Kidney epithelial cell (primary cell): ENCODE measurements at places on chromosomes 1 and 21. TPM values are rescaled to one million over a fixed set of nuclear protein-coding genes. Genes with fewer than 3 reads are reported as not detected.

The CDC20 gene
- total RNA-seq = 16.2 and 22.3 TPM in 2 replicates

The SEC16B gene
- total RNA-seq = 0.96 and 1.2 TPM in 2 replicates

DNA sequence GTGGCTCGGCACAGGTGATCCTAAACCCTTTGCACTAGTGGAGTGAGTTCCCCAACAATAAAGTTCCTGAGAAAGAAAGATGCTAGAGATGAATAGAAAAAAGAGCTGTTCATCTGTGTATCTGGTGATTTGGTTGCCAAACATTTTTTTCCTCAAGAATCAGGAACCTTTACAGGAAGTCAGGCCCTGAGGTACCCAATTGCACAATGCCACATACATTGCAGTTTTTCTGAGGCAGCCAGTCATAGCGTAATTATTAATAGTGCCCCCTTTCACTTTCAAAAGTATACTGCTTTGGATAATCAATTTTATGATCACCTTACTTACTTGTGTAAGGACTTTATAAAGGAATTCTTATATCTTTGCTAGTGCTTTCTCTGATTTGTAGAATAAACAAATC lies 346.3 kb upstream of the POU3F1 start:
- DNase-seq = no peak

DNA sequence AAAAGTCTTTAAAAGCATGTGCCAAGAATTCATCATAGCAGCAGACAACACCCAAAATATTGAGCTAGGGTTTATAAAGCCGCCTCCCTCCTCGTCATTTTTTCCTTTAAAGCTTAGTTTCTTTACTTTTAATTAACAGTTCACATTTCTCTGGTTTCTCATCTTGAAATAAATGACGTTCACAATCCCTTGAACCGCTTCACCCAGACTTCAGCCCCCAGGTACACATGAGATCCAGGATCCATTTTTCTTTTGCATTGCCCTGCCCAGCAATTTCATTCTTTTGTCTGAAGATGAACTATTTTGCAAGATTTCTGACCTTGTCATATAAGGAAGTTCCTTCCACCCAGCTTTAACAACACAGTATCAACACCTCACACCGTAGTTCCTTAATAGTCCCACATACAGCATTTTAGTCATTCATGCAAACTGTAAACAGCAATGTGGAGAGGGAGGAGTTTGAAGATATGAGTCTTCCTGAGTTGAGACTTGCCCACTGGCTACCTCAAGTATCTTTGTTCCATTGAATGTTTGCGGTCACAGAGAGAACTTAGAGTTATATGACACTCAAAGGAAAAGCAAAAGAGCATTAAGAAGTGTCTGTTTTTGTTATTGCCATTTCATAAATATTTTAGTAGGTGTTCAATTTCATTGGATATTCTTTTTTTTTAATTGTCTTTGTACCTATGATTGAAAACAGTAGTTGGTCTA lies 35.3 kb upstream of the CACYBP start:
- no peak for DNase-seq

- DNase-seq = no peak
Observed at GRCh38 chr1:14778898-14779865, 180.7 kb downstream of the KAZN start.

GRCh38 chr1:159141584-159142390 lies 29.6 kb upstream of the CADM3 start:
- no peak for DNase-seq

- DNase-seq = no peak
Observed at GRCh38 chr1:92029241-92029922, 403 bp upstream of the EPHX4 start.

DNA sequence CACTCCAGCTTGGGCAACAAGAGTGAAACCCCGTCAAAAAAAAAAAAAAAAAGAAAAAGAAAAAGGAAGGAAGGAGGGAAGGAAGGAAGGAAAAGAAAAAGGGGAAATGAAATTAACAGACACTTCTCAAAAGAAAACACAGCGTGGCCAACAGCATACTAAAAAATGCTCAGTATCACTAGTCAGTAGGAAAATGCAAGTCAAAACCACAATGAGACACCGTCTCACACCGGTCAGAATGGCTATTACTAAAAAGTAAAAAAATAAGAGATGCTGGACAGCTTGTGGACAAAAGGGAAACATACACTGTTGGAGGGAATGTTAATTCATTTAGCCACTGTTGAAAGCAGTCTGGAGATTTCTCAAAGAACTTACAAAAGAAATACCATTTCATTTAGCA lies 369.5 kb upstream of the BRINP3 start:
- no peak for DNase-seq

DNA sequence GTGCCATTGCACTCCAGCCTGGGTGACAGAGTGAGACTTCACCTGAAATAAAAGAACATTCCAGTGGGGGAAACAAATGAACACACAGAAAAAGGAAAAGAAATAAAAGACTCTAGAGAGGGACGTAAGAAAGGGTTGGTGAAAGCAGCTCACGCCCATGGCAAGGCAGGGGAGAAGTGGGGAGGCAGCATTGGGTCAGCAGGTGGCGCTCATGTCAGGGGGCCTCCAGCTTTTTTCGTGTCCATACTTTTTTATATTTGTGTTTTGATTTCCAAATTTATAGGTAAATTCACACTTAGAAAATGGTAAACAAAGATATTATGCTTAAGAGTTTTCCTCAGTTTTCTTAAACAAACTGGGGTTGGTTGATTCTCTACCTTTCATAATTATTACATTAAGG lies 45.5 kb downstream of the VPS13D start:
- DNase-seq = no peak

GRCh38 chr1:212918824-212919223 lies 31.5 kb upstream of the VASH2 start:
- DNase-seq = no peak

GRCh38 chr1:20987831-20988825 lies 188.6 kb downstream of the EIF4G3 start:
- no peak for DNase-seq

The CYP4A22 gene
- total RNA-seq = not detected in 2 replicates

DNA sequence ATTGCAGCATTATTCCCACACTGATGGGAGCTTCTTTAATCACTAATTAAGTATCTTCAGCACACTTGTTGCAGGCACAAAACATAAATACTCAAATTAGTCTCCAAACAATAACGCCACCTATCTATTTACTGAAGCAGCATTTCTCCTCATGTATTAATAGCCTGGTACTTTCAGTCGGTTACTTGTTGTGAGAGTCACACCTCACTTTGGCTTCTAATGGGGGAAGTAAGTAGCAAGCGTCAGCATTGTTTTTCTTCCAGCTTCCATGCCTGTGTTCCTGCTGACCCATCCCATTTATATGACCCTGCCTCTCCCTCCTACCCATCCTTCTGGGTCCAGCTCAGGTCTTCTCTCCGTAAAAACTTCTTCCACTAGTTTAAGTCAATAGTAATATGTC lies 31.9 kb upstream of the DENND1B start:
- DNase-seq = no peak
